ENCODE measurements at places on chromosomes 12 and 14.

- DNase-seq = no peak
Observed at GRCh38 chr14:59334253-59334652, 130.9 kb downstream of the GPR135 start.

GRCh38 chr12:69331909-69332684, 16.1 kb upstream of the LYZ start:
- DNase-seq = no peak

DNA sequence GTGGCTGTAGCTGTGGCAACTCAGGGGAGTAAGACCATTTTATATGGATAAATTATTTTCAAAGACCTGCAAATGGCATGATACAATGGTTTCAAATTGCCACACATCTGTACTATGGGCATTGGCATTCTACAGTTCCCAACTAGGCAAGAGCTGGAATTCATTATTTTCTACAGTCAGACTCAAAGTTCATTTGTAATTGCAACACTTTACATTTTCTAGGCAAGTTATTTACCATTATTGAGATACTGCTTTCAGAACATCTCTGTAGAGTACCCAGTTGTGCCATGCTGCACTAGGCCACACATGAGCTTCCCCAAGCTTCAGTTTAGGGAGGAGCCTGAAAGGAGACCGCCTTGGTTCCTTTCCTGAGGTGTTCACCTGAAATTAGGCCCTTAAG, 8.0 kb upstream of the ATG14 start:
- DNase-seq = no peak

DNA sequence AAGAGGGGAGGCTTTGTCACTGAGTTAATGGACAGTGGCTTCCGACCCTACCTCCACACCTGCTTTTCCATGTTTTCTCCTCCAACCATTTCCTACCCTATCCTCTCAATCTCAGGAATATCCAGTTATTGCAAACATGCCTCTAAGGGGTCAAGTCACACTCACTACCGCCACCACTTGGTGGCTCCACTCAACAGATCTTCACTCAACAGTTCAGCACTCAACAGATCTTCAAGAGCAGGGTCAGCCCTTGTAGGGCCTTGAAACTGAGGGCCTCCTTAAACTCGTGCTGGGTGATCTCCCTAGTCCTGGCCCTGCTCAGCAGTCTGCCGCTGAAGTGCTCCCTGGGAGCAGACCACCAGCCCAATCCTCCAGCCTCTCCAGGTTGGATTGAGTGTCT, 14.2 kb downstream of the ZNF641 start:
- DNase-seq = no peak

GRCh38 chr12:22037947-22038346, 8.1 kb upstream of the CMAS start:
- no peak for DNase-seq

- no peak for DNase-seq
Observed at GRCh38 chr14:74965486-74966153, 10.2 kb upstream of the PGF start.

DNA sequence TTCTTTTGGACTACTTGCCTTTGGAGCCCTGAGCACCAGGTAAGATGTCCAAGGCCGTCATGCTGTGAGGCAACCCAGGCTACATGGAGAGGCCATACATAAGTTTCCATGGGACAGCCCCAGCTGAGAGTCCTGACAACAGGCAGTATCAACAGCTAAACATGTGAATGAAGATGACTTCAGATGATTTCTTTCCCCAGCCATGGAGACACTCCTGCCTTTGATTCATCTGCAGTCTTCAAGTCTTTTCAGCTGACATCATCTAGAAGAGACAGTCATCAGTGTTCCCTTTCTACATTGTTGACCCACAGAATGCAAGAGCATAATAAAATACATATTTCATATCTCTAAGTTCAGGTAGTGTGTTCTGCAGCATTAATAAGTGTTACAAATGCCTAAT, 398.7 kb downstream of the BTG1 start:
- no peak for DNase-seq

GRCh38 chr12:125131958-125132357, 66.7 kb downstream of the AACS start:
- DNase-seq = no peak

GRCh38 chr12:95089462-95089861, 16.0 kb upstream of the NR2C1 start:
- DNase-seq = no peak
